ENCODE measurements at places on chromosomes 4 and X. TPM values are rescaled to one million over a fixed set of nuclear protein-coding genes. Genes with fewer than 3 reads are reported as not detected.

The CBLL2 gene
- not detected for total RNA-seq

The SMAD1 gene
- 0.92 TPM for total RNA-seq

The RASSF6 gene
- not detected for total RNA-seq

The TMEM31 gene
- total RNA-seq, result 1.1 TPM

The CT45A10 gene
- total RNA-seq, result not detected

The SSX2B gene
- total RNA-seq, result not detected

The GCNA gene
- 5.1 TPM for total RNA-seq

The KLHL13 gene
- 2.8 TPM for total RNA-seq

The TEX11 gene
- not detected for total RNA-seq

The ANTXR2 gene
- total RNA-seq, result 3.6 TPM

The TMPRSS11F gene
- total RNA-seq, result not detected

The SOWAHB gene
- not detected for total RNA-seq

The ADH1C gene
- total RNA-seq, result not detected

The SPANXN3 gene
- total RNA-seq, result not detected

The ARHGAP24 gene
- total RNA-seq, result 0.70 TPM

The GLRA2 gene
- not detected for total RNA-seq

The ADGRL3 gene
- not detected for total RNA-seq

The BBS12 gene
- total RNA-seq, result 0.89 TPM

The GPR82 gene
- total RNA-seq, result 0.38 TPM

The C4orf50 gene
- total RNA-seq, result 0.07 TPM

The ERAS gene
- total RNA-seq, result not detected

The SYTL4 gene
- not detected for total RNA-seq

The RBMXL3 gene
- not detected for total RNA-seq

The ARHGAP36 gene
- total RNA-seq, result not detected

The TMEM156 gene
- 11.7 TPM for total RNA-seq

The SGMS2 gene
- total RNA-seq, result 0.40 TPM

The TCP11X2 gene
- total RNA-seq, result not detected

The DEFB131A gene
- total RNA-seq, result not detected

The LRIT3 gene
- total RNA-seq, result 0.16 TPM

The GUCY1B1 gene
- total RNA-seq, result 0.27 TPM

The FHL1 gene
- total RNA-seq, result 17.9 TPM

The ZAR1 gene
- total RNA-seq, result not detected

The ERVMER34-1 gene
- 0.07 TPM for total RNA-seq

The ZFYVE28 gene
- total RNA-seq, result 4.9 TPM

The COL4A5 gene
- not detected for total RNA-seq

The HAUS3 gene
- 18.4 TPM for total RNA-seq

The BANK1 gene
- 0.34 TPM for total RNA-seq

The ZNF711 gene
- total RNA-seq, result 1.2 TPM

The MEPE gene
- total RNA-seq, result not detected

The F8A3 gene
- total RNA-seq, result 11.0 TPM

The FSTL5 gene
- total RNA-seq, result not detected

The ALAS2 gene
- not detected for total RNA-seq

The GRK4 gene
- 3.0 TPM for total RNA-seq

The RTL9 gene
- not detected for total RNA-seq

The SLC34A2 gene
- not detected for total RNA-seq

The COL25A1 gene
- total RNA-seq, result not detected

The FAM13A gene
- total RNA-seq, result 6.0 TPM

The MGARP gene
- 0.22 TPM for total RNA-seq

The TRIM61 gene
- 1.2 TPM for total RNA-seq

The ARHGEF38 gene
- not detected for total RNA-seq

The FAM53A gene
- total RNA-seq, result 1.2 TPM

The GYPE gene
- total RNA-seq, result 0.77 TPM

The MTMR8 gene
- 4.7 TPM for total RNA-seq

All from activated CD8-positive, alpha-beta T cell treated with anti-CD3 and anti-CD28 coated beads for 36 hours (primary cell).